Stimulated activated CD4-positive, alpha-beta T cell treated with anti-CD3 and anti-CD28 coated beads, Interleukin-2, amount 100 ng/mL, for 24 hours (primary cell): ENCODE measurements at places on chromosomes 4 and X.

DNA sequence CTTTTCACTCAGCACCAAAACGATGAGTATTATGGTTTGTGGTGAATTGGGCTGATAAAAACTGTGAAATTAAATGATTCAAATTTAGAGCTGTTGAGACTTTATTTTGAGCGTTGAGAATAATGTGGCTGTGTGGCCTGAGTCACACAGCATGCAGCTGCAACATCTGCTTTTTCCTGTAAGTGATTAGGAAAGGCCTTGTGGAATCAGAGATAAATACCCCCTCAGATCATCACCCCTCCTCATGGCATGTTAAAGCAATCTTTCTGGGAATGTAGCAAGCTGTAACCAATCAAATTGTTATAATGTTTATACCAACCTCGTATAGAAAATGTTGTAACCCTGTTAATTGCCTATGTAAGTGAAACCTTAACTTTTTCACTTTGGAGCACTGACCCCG lies 90.0 kb upstream of the GRPR start:
- no peak for DNase-seq

DNA sequence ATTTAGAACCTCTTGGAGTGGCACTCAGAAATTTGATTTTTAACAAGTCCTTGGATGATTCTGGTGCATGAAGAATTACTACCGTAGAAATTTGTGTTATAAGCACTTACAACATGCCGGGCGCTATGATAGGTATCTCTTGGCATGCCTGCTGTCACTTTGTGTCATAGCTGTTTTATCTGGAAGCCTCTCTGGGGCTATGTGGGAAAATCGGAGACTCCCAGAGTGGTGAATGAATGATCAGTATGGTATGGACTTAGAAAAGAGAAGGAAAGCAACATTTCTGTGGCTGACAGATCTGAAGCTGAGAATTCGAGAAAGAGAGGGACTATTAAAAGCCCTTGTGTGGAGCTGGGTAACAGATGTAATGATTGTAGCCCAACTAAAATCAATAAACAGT lies 177.4 kb upstream of the MAMLD1 start:
- no peak for DNase-seq

DNA sequence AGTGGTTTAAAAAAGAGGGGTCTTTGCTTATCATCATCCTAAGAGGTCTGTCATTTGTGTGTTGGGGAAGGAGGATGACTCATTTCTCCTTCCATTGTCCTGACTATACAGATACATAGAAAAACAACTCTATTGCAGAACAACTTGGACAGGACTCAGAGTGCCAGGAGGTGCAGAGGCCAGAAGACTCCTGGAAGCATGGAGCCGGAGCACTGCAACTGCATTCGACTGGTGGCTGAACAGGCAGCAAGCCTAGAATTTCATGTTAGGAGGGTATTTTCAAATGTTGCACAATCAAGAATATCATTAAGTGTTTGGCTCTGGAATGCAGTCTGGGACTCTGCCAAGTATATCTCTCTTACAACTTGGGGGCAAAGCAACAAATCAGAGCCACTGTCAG lies 35.0 kb upstream of the MAML3 start:
- DNase-seq: no peak

DNA sequence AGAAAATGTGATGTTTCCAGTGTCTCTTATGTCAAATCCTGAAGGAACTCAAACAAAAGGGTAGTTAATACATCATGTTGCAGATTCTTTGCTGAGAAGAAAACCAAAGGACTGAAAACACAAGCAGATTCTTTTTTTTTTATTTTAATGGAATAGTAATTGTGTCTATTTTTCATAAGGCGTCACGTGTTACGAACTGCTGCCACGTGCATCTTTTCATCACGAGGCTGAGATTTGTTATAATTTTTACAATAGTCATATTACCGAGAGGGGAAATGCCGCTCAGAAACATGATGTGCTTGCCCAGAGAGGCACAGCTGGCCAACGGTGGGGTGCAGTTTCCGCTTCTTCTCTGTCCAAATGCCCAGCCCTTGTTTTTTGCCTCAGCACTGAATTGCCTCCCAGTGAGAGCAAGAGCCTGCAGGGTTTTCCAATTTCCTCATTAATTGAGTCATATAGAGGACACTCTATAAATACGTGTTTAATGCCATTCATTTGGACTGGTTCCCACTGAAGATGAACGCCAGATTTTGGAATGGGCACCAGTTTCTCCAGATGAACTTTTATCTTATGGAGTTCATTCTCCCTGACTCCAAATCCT lies 225.3 kb downstream of the STK32B start:
- DNase-seq: no peak

GRCh38 chr4:151922811-151923210 lies 162.0 kb upstream of the GATB start:
- DNase-seq: no peak

GRCh38 chr4:102585329-102585728 lies 84.2 kb downstream of the NFKB1 start:
- peak; percentile 29 for DNase-seq

DNA sequence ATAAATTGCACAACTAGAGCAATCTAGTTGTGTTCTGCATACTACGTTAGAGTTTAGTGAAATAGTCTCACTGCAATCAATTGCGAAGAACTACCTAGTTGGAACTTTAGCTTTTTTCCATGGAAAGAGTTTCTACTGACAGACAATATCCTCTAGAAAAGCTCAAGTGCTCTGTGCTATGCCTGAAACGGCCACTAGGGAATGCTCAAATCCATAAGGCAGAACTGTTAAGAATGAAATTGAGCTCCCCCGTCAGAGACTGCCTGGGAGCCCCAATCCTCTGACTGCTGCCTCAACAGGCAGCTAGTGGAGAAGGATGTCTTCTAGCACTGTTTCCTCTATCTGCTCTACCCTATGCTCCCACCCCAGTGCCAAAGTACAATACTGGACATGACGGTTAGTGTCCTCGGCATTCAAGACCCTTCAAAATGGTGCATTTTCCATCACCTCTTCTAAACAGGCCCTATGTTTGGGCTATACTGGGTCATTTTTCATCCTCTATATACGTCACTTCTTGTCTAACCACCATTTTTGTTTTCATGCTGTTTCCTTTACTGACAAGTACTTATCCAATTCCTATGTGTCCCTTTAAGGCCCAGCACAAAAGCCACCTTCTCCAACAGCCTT lies 35.3 kb downstream of the FRMD7 start:
- peak; percentile 42 for DNase-seq

DNA sequence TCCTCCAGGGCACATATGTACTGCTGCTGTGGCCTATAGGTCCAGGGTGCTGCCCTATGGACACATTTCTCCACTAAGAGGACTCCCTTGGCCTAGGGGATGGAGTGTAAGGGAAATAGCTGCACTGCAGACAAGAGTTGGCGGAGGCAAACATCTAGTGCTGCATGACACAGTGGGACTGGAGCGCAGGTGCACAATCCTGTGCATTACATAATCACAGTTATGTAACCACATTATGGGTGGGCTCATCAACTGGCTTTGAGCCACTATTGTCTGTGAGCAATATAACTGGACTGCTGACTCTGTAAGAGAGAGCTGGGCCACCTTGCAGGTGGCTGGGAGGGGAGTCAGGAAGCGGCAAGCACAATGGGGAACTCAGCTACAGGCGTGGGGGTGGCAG lies 3.2 kb upstream of the TIGD2 start:
- DNase-seq: no peak

DNA sequence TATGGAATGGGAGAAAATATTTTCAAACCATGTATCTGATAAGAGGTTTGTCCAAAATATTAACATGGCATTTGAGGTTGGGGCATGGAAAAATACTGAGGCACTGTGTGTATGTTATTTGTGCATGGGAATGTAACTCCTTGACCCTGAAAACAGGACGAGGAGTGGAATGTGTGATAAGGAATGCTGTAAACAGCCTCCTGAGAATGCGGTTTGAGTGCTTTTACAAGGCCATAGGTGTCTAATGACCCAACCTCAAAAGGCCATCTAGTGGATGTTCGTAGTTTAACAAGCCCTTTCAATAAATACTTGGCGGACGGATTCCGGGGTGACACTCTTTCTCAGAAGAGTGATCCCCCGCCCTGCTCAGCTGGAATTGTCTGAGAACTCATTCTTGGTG lies 162.9 kb upstream of the USP9X start:
- DNase-seq: no peak

DNA sequence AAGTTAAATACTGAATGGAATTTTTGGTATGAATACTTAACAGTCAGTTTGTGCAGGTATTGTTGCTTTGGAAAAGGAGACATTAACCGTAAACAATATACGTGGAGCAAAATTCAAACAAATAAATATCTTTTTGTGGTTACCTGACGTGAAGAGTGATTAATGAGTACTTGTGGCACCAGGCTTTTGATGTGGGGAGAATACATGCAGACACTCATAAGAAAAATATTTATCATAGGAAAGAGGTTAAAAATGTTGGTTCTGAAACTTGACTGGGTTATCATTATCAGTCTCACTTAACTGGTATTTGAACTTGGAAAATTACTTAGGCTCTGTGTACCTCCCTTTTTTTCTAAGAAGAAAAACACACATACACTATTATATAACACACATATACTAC lies 136.4 kb upstream of the NDST4 start:
- DNase-seq: no peak

DNA sequence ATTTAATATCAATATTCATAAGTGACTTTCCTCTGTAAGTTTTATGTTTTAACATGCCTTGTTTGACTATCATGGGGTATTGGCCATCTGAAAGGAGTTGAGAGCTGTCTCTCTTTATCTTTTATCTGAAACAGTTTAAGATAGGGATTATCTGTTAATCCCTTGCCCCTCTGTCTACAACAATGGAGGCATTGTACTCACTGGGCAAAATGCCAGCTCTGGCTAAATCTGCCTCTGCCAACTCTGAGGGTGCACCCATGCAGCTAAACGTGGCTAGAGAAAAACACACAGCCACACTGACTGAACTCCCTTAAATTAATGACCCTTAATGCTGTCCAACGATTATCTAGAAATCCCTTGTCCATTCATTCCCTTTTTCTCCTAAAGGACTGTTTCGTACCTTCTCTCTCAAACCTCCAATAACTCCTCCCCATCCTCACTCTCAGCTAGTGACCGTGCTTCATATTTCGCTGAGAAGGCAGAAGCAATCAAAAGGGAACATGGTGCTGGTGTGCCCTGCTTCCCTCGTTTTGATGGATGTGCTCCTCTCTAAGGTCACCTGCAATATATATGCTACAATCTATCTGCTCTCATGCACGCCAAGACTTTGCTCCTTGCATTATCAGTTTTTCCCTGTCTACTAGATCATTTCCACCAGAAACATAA lies 10.3 kb downstream of the PHKA2 start:
- DNase-seq: no peak

DNA sequence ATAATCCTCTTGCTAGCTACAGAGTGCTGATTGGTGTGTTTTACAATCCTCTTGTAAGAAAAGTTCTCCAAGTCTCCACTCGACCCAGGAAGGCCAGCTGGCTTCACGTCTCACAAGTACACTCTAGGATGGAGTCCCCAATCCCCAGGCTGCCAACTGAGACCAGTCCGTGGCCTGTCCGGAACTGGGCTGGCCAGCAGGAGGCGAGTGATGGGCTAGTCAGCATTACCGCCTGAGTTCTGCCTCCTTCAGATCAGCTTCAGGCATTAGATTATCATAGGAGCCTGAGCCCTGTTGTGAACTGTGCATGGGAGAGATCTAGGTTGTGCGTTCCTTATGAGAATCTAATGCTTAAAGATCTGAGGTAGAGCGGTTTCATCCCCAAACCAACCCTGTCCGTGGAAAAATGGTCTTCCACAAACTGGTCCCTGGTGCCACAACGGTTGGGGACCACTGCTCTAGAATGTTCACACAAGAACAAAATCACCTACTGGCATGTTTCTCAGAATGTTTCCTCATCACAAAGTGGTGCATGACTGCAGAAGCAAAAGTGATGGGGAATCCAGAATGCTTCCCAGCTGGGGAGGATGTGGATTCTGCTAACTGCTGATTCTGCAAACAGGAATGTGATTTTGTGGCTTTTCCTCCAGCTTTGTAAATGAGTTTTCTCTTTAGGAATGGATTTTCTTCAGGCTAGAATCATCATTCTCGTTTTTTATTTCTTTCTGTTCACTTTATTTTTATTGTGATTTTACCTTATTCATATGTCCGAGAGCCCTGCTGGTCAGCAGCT lies 40.9 kb downstream of the SEPTIN11 start:
- no peak for DNase-seq

- no peak for DNase-seq
Measured at GRCh38 chrX:103344606-103345005, 11.7 kb upstream of the TCEAL9 start.

DNA sequence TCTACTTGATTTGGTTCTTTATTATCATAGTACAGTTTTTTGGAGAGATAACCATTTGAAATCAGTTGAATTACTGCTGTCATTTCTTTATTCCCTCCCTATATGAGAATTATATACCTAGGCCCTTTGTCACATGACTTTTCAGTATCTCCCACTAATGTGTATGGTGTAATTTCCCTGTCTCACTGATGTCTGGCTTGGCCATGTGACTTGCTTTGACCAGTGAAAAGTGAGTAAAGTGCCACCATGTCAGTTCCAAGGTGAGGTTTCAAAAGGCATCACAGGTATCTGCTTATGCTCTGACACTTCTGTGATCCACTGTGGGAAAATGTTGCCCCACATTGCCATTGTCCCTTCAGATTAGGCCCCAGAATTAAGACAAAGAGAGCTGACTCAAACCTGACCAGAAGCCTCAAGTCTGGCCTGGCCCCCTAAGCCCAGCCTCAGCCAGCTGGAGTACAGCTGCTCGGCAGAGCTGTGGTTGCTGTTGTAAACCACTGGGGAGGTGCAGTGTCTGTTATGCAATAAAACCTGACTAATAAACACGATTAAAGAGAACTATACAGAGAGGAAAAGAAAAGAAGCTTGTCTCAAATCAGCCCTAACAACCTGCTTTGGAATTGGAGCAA lies 27.5 kb downstream of the SETD7 start:
- no peak for DNase-seq

DNA sequence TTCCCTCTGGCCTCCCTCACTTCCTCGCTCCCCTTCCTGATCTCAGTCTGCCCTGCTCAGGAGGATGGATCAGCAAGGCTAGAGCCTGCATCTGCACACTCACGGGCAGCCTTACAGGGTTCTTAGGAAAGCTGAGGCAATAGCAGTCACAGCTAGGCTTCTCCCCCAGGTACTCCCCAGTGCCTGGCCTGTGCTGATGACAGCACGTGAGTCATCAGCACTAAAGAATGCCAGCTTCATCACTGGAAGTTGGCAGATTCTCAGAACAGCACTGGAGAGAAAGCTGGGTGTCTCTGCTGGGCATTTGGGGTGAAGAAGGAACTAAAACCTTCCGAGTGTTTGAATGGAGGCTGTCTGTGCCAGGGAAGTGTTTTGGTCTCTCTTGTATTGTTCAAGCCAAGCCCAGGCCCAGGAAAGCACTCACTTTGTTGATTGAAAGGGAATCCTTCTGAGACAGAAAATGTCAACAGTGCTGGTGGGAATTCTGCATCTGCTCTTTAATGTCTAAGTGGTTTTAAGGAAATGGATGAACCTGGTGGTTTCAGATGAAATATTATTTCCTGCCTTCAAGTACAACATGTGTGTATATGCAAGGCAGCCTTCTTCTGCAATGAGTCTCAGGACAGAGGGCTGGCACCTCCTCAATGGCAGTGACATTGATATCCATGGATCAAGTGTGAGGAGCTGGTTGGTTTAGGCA lies 73.0 kb upstream of the SCOC start:
- DNase-seq: no peak

GRCh38 chrX:66110112-66110511 lies 53.9 kb upstream of the HEPH start:
- DNase-seq: no peak

- no peak for DNase-seq
Measured at GRCh38 chrX:95076449-95076848, 1402.4 kb downstream of the FAM133A start.
